ENCODE measurements at places on chromosomes 12 and 14.

- ATAC-seq: no peak
Observed at GRCh38 chr12:1814266-1814665, 6.1 kb upstream of the LRTM2 start.

- ATAC-seq: no peak
Observed at GRCh38 chr14:27845902-27846301, 920.7 kb upstream of the FOXG1 start.

DNA sequence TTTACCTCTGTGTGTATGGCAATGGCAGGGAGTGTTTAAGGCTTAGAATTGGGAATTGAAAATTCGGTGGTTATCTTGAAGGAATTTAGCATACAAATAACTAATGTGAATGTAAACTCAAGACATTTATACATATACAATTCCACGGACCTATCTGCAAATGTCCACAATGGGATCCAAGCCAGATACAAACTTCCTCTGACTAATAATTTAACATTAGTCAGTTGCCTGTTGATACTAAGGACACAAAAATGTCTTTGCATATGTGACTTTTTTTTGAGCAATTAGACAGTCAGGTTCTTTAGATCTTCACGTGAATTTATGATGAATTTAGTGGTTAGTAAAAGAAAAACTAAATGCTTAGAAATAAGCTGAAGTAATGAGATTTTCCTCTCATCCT, 40.5 kb downstream of the ESR2 start:
- ATAC-seq: peak; percentile 29

- ATAC-seq: no peak
Observed at GRCh38 chr14:94392510-94392935, 4.1 kb upstream of the SERPINA1 start.

GRCh38 chr14:51044961-51045360, 49.9 kb downstream of the TRIM9 start:
- ATAC-seq: no peak

- no peak for ATAC-seq
Observed at GRCh38 chr12:70101064-70101463, 142.2 kb upstream of the CNOT2 start.

GRCh38 chr14:104267895-104268294, 129.5 kb downstream of the KIF26A start:
- ATAC-seq: no peak

GRCh38 chr14:54775486-54776140, 127.0 kb downstream of the GCH1 start:
- ATAC-seq: no peak

DNA sequence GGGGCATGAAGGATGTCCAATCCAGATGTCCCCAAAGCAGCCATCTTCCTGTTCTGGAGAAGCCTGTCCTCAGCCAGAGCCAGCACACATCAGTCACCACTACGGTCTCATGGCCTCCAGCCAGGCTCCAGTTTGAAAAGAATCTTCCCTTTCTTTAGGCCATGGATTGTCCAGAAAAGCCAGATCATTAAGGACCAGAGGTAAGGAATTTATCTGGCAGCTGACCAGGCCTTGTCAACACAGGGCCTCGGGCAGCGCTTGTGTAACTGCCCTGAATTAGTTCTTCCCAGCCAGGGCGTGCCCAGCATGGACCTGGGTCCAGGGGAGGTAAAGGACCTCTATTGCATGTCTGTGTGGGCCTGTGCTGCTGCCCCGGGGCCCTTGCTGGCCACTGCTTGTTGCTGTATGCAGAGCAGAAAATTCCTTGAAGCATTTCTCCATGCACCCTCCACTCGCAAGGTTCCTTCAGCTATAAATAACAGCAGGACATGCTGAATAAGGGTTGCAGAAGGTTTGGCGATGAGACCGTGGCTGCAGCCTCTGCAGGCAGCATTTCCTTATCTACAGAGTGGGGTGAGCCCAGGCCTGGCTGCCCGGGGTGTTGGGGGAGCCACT, 21.7 kb upstream of the VPS37B start:
- ATAC-seq: peak; percentile 39

DNA sequence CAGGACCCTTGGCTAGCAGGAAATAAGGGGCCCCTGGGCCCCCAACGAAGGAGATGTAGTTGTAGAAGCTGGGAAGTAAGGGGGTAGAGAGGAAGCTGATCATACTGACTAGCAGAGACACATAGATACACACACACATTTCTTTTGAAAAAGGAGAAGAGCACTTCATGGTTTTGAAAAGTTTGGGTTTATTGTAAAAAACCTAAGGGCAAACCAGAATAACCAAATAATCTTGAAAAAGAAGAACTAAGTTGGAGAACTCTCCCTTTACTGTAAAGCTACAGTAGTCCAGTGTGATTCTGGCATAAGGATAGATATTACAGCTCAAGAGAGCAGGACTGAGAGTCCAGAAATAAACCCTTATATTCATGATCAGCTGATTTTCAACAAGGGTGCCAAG, 5.8 kb upstream of the HCAR3 start:
- ATAC-seq: no peak

GRCh38 chr14:93543766-93544165, 113.0 kb downstream of the UNC79 start:
- ATAC-seq: no peak

DNA sequence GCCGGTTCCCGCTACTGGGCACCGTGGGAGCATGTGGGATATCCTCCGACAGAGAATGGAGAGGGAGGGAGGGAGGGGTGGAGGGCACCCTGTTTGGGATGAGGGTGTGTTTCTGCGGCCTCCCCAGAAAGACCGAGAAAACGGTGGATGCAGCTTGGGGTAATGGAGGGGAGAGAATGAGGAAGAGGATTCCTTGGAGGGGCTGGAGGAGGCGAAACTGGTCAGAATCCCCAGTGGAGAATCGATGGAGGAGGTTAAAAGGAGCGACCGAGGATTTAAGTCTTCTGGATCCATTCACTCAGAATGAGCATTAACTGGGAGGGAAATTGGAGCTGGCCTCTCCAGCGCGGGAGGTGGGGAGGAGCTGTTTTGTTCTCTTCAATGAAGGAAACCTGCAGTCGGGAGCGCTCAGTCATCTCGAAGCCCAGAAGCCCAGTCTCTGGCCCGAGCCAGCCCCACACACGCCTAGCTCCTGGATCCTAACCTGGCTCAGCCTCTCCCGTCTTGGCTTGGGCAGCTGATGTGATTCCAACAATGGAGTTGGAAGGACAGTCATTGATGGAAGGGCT, 581 bp downstream of the ARG2 start:
- no peak for ATAC-seq

DNA sequence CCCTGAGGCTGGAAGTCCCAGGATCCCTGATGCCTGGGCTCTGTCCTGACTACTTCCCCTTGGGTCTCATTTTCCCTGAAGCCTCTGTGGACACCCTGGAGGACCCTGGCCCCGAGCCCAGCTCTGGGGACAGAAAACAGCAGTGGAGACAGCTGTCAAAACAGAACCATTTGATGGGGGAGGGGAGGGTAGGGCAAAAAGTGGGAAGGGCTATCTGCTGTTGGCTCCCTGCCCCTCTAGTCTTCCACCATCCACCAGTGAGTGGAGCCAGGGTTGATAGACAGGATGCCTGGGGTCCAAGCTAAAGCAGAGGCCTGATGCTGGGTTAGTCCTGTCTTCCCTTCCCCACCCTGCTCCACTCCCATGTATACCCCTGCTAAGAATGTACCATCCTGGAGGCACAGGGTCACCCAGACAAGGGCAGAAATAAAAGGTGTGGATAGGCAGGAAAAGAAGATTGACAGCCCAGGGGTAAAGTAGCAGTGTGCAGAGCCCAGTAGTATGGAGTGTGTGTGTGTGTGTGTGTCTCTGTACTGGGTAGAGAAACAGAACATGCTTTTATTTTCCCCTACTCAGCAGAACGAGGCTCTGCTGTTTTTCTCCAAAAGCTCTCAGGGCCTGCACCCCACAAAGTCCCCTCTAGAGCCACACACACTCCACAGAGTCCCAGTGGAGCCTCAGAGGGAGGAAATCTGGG, 9.8 kb downstream of the ZNF385A start:
- no peak for ATAC-seq

GRCh38 chr14:41668356-41668755, 61.7 kb downstream of the LRFN5 start:
- no peak for ATAC-seq

- ATAC-seq: no peak
Observed at GRCh38 chr14:68327231-68327630, 465.6 kb downstream of the ZFP36L1 start.

DNA sequence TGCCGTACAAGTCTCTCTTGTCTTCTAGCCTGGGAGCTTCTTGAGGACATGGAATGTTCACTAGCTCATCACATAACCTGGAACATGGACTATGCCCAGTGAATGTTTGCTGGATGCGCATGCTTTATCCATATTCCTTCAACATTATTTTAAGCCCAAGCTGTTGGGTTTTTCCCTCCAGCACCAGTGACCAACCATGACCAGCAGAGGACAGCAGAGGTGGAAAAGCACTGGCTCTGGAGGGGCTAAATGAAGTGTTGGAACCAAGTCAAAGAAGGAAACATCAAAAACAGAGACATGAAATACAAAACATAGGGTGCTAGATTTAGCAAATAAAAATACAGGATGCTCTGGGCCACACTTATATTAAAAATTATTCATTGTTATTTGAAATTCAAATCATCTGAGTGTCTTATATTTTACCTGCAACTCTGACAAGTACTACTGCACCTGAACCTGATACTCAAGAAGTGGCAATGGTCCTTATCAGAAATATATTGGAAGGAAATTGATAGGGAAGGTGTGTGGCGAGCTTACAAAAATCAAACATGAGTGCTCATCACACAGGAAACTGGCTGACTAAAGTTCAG, 23.1 kb upstream of the HELB start:
- no peak for ATAC-seq

DNA sequence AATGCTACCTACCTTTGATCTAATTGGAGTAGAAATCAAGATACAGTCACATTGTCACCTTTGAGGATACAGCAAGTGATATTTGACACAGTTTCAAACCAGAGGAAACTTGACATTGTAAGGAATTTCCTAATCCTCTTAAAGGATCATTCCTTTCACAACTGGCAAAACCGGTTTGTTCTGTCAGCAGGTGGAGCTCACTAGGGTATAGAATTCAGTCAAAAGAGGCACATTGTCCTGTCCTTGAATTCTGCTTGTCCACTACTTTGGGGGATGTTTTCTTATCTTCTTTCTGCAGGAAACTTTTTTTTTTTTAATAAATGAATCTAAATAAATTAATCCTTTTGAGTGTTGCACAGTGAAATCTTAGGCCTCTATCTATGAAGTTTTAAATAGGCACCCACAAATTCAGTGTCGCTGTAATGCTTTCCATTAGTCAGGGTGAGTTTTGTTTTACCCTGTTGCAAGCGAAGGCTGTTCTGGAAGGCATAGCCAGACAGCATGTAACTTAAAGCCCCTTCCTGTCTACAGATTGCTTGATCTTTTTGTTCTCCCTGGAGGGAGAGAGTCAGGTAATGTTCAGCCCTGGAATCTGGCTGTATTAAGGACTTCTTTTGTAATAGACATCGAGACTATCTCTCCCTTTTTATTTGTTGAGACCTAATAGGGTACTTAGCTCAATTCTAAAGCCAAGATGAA, 285.0 kb upstream of the RGS6 start:
- peak; percentile 87 for ATAC-seq

GRCh38 chr12:127599436-127599835, 667.5 kb upstream of the TMEM132C start:
- ATAC-seq: no peak

DNA sequence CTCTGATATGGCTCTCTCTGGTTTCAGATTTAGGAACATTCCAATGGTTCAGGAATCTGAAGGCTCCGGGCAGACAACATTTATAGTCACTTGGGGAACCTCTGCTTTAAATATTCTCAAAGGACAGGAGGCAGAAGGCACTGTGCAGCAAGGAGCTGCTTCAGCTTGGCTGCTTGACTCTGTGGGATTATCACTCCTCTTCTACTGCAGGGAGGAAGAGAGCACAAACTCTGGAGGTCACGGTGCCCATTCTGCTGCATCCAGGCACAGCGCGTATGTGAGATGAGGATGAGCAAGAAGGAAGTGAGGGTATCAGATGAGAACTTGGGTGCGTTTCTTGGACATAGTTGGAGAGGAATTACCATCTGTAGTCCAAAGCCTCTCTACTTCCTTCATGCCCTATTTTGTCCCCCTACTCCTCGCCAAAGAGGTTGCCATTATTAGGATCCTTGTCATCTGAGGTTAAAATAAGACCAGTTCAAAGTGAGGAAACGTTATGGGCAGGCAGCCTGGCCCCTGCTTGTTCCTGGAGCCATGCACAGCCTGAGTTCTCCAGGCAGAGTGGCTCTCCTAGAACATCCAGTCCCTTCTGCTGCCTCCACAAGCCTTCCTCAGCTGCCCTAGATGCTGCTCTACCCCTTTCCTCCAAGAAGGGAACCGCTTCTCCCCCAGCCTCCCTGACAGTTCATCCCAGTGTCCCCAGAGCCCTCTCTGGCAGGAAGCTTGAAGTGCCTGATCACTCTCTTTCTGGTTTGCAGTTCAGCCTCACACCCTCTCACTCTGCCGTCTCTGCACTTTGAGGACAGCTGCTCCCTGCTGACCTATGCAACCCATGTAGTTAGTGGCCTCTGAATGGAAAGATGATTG, 12.5 kb downstream of the FGF6 start:
- no peak for ATAC-seq

GRCh38 chr14:29102266-29102665, 335.7 kb downstream of the FOXG1 start:
- no peak for ATAC-seq

DNA sequence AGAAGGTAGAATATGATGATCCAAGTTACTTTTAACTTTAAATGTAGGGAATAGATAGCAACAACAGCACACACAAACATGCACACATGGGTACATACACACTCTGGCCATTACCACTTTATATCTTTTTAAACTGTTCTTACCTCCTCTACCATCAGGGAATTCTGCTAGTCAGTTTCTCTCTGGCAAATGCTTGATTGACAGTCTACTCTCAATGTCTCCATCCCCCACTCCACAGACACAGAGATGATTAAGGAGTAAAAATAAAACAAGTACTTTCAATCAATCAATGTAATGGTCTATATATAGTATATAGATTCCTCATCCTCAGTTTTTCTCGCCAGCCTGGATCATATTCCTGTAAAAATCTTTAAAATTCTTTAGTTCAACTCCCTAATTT, 16.1 kb upstream of the STRN3 start:
- no peak for ATAC-seq

- peak; percentile 11 for ATAC-seq
Observed at GRCh38 chr14:99256483-99256874, 15.5 kb downstream of the BCL11B start.

GRCh38 chr12:67573566-67573965, 75.0 kb upstream of the DYRK2 start:
- ATAC-seq: no peak

GRCh38 chr14:53545217-53545616, 392.1 kb upstream of the DDHD1 start:
- ATAC-seq: no peak
